ENCODE measurements at places on chromosomes 16 and 17.
A peak's percentile ranks its signal among the peaks of the same experiment; 100 is the strongest.

DNA sequence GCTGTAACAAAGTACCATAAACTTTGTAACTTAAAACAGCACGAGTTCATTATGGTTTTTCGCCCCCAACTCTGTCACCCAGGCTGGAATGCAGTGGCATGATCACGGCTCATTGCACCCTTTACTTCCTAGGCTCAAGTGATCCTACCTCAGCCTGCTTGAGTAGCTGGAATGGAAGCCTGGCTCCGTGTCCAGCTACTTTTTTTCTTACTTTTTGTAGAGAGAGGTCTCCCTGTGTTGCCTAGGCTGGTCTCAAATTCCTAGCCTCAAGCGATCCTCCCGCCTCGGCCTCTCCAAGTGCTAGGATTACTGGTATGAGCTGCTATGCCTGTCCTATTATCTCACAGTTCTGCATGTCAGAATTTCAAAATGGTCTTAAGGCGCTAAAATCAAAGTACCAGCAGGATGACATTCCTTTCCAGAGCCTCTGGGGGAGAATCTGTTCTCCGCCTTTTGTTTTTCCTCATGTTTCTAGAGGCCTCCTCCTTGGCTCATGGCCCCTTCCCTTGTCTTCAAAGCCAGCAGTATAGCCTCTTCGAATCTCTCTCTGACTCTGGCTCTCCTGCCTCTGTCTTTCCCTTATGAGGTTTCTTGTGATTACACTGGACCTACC lies 10.1 kb upstream of the PRM1 start:
- no peak for DNase-seq

DNA sequence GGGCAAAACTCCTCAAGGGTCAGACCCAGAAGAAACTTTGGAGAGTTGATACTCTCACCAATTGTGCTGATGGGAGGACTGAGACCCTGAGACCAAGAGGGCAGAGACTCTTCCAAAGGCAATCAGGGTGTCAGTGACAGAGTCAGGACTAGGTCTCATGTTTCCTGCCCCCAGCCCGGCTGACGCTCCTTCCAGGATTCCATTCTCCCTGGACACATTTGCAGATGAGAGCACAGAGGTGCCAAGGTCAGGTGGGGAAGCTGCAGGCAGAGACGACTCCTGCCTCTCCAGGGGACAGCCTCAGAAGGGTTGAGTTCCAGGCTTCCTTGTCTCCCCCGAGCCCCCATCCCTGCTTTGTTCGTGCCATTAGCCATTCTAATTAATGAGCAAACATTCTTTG lies 174.1 kb downstream of the WSCD1 start:
- no peak for DNase-seq

DNA sequence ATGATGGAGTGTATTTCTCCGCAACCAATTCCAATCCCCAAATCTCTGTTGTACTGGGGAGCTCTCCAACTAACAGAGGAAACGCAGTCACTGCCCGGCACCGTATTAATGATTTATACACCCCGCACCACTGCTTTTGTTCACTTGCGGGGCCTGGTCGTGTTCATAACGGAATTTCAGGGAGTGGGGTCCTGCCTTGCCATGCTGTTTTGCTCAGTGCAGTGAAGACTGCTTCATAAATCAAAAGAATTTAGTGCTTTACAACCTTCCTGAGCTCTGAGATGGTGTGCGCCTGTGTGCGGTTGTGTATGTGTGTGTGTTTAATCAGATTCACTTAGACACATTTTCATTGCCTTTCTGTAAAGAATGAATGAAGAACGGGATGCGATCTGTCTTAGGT lies 18.5 kb upstream of the RBFOX1 start:
- no peak for DNase-seq

GRCh38 chr16:57518520-57518919 lies 17.9 kb downstream of the CCDC102A start:
- no peak for DNase-seq

GRCh38 chr17:45240905-45241327 lies 19.2 kb downstream of the FMNL1 start:
- DNase-seq: no peak

DNA sequence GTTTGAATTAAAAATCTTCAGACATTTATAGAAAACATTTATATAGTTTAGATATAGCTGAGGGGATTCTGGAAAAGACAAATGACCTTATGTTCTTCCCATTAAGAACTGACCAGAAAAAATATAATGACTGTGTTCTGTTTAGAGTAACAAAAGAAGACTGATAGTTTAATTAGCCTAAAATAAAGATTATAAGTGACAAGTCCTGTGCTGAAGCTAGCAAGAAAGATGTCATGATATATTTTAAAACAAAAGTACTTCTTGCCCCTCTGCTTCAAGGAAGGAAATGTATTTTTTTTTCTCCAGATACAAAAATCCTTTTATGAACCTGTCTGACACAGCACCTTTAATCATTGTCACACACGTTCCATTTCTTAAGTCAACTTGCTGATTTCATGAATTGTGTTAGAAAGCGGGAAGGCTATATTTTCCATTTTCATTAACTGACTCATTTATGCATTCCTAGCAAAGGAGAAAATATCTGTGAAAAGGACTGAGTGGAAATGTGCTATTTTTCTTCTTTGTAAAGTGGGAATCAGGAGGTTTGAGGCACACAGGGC lies 690.7 kb upstream of the GOT2 start:
- DNase-seq: no peak

GRCh38 chr16:57938936-57939871 lies 31.7 kb downstream of the CNGB1 start:
- DNase-seq: peak; percentile 72

- no peak for DNase-seq
Observed at GRCh38 chr16:19754644-19755036, 36.6 kb downstream of the IQCK start.

- no peak for DNase-seq
Observed at GRCh38 chr17:67712375-67712774, 5.4 kb upstream of the NOL11 start.

GRCh38 chr17:81302861-81303333 lies 7.8 kb upstream of the SLC38A10 start:
- no peak for DNase-seq

- no peak for DNase-seq
Observed at GRCh38 chr17:80386341-80386740, 28.6 kb upstream of the ENDOV start.

GRCh38 chr16:4891886-4892216 lies 44.6 kb downstream of the UBN1 start:
- no peak for DNase-seq

DNA sequence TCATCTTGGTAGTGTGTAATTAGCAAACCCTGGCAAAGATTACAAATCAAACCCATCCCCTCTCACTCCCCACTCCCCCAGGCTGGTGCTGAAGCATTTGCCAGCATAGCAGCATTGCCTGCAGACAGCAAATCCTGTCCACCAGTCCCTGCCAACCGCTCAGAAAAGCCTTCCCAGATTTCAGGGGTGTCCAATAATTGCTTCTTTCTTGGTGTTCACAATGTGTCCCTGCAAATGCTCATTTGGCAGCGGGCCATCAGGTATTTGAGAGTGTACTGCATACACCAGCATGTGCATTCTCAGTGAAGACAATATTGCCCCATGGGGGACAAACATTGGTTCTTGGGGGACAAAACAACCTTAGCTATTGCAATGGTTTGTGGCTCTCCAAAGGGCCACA lies 28.2 kb downstream of the ORC6 start:
- DNase-seq: no peak

GRCh38 chr17:74554909-74555308 lies 9.0 kb upstream of the CD300C start:
- no peak for DNase-seq
